ENCODE measurements at places on chromosomes 16 and 17.

GRCh38 chr16:55041540-55042234, 111.0 kb downstream of the IRX5 start:
- no peak for DNase-seq

- no peak for DNase-seq
Observed at GRCh38 chr17:41987642-41988041, 21.0 kb downstream of the CNP start.

DNA sequence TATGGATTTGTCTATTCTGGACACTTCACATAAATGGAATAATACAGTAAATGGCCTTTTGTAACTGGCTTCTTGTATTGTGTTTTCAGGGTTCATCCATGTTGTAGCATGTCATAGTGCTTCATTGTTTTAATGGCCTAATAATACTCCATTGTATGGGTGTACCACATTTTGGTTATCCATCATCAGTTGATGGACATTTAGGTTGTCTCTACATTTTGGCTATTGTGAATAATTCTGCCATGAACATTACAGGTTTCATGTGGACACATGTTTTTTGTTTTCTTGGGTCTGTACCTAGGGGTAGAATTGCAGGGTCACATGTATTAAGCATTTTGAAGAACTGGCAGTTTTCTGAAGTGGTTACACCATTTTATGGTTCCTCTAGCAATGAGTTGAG, 223.5 kb upstream of the CACNG5 start:
- DNase-seq: no peak

- DNase-seq: no peak
Observed at GRCh38 chr16:29745853-29746345, at the start of gene C16orf54. C16orf54 (minus strand) TSS chr16:29745990; CDS start chr16:29744951, 1,039 bp downstream.

DNA sequence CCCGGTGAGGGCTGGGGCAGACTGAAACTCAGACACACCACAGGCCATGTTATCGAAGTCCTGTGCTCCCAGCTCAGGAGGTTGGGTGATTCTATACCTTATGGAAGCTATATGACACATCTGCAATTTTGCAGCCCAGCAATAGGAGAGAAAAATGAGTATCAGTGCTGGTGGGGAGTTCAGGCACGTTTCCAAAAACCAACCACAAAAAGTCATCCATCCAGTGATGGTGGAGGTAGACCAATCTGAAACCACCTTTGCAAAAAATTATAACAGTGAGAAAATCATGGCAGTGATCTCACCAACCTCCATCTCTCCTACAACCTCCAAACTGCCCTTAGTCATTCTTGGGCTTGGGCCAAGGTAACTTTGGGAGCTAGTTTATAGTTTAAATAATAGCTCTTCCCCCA, 327.9 kb downstream of the SLC39A11 start:
- DNase-seq: no peak

- no peak for DNase-seq
Observed at GRCh38 chr16:57255686-57256415, 10.8 kb downstream of the ARL2BP start.

DNA sequence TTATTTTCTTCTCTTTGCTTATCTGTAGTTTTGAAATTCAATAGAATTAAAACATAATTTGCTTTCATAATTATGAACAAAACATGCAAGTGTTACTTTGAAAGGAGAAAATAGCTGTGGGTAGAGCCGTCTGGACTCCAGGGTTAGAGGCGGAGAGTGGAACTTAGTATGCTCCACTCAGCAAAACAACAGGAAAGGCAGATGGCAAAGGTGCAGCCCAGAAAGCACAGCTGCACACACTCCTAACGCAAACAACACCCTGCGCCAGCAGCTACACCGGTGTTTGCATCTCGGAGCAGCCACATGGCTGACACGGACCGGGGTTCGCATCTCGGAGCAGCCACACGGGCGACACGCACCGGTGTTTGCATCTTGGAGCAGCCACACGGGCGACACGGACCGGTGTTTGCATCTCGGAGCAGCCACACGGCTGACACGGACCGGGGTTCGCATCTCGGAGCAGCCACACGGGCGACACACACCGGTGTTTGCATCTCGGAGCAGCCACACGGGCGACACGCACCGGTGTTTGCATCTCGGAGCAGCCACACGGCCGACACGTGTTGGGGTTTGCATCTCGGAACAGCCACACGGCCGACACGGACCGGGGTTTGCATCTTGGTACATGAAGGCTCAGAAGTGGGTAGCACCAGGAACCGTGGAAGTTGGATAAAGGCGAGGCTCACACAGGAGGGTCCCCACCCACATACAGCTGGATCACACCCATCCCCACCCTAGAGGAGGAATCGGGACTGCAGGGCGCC, 12.2 kb upstream of the CAPN15 start:
- DNase-seq: no peak

DNA sequence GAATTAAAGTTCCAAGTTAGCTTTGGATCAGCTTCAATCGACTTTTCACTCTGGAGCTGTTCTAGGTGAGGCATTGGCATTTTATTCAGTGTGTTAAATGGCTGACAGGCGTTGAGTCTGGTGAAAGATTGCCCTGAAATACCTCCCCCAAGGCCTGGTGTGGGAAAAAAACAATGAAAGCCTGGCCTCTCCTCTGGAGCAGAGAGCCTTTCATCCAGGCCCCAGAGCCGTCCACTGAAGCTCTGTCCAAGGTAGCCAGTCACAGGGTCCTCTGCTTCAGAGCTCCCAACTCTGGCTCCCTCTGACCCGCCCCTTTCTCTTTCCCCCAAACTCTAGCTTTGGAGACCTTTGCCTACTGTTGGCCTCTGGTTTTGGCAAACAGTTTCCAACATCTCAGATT, 123.6 kb upstream of the CRHR1 start:
- DNase-seq: no peak

DNA sequence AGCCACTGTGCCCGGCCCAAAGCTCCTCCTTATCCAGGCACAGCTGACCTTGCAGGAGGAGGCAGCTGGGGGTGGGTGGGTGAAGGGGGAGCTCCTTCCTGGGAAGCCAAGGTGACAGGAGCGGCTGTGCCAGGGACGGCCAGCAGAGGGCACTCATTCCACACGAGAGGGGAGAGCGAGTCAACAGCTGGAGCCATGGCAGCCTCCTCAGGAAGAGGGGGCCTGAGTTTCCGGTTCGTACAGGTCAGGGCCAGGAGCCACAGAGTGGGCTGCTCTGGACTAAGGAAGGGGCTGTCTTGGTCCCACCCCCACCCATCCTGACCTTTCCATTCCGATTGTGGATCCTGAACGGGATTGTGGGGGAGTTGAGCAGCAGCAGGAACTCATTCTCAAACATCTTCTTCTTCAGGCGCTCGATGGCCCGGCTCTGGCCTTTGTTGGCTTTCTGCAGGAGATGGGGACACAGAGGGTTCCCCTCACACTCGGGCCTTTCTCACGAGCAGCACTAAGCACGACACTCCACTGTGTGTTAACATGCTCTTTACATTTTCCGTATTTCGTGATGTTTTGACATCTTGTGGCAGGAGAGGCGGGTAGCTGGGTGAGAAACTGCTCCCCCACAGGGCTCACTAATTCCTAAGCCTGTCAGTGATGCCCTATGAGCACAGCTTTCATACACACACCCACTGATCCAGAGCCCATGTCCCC, 61.6 kb downstream of the TIMM22 start:
- DNase-seq: no peak

GRCh38 chr16:64397945-64398508, 723.8 kb downstream of the CDH11 start:
- no peak for DNase-seq

GRCh38 chr17:70120425-70120824, 45.4 kb downstream of the KCNJ16 start:
- DNase-seq: no peak

DNA sequence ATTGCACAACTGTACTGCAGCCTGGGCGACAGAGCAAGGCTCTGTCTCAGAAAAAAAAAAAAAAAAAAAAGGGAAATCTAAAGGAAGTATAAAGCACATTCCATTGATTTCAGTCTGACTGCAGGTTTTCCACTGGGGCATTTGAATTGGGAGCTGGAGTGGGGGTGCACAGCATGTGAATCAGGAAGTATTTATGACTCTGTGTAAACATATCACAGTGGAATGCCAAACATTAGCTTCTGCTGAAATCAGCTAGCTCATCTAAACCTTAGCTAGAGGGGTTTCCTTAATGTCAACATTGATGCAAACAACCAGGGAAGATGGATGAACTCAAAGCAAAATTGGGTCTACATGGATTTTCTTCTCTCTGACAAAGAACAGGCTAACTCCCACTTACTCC, 641.0 kb upstream of the EEF2KMT start:
- DNase-seq: no peak

GRCh38 chr17:57423541-57423940, 167.2 kb downstream of the MSI2 start:
- no peak for DNase-seq

- DNase-seq: no peak
Observed at GRCh38 chr16:72942021-72942420, 105.9 kb downstream of the ZFHX3 start.

DNA sequence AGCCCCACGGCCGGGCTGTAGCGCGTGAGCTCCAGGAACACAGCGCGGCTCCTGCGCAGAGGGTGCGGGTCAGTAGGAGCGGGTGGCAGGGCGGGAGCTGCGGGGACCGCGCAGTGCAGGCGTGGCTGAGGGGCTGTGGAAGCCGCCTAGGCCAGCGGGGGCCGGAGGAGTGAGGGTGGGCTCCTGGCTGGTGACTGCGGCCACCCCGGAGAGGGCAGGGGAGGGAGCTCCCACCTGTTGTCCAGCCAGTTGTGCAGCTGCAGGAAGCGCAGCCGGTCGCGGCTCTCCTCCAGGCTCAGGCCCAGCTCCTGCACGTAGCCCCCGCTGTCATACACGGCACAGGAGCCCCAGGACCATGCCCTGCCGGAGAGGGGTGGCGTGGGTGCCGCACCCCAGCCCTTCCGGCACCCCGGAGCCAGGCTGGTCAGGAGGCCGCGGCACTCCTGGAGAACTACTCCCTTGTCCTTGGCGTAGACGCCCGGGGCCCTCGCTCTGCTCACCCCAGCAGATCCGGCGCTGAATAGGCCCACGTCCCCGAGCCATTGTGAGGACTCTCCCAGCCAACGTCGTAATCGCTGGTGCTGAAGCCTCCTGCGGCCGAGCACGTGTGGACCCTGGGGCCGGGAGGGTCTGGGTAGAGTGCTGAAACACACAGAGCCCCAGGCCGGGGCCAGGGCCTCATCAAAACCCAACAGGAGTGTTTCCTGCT, 43.9 kb downstream of the TSC2 start:
- no peak for DNase-seq
